ENCODE measurements at places on chromosomes 5 and 9. TPM values are rescaled to one million over a fixed set of nuclear protein-coding genes. Genes with fewer than 3 reads are reported as not detected.

GRCh38 chr5:102670224-102670836 lies 84.8 kb upstream of the PAM start:
- DNase-seq = no peak

GRCh38 chr5:126499853-126500342 lies 76.7 kb downstream of the GRAMD2B start:
- no peak for DNase-seq

The OGN gene
- total RNA-seq = not detected

- DNase-seq = no peak
Measured at GRCh38 chr5:163758283-163758711, 252.9 kb downstream of the MAT2B start.

The PLAC8L1 gene
- total RNA-seq = 1.0 TPM

The SLC23A1 gene
- 1.8 TPM for total RNA-seq

DNA sequence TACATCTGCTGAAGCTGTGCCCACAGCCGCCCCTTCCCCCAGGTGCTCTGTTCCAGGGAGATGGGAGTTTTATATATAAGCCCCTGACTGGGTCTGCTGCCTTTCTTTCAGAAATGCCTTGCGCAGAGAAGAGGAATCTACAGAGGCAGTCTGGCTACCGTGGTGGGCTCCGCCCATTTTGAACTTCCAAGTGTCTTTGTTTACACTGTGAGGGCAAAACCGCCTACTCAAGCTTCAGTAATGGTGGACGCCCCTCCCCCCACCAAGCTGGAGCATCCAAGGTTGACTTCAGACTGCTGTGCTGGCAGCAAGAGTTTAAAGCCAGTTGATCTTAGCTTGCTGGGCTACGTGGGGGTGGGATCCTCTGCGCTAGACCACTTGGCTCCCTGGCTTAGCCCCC lies 41.3 kb downstream of the RANBP17 start:
- no peak for DNase-seq

GRCh38 chr5:65418661-65419060 lies 63.1 kb downstream of the ADAMTS6 start:
- no peak for DNase-seq

DNA sequence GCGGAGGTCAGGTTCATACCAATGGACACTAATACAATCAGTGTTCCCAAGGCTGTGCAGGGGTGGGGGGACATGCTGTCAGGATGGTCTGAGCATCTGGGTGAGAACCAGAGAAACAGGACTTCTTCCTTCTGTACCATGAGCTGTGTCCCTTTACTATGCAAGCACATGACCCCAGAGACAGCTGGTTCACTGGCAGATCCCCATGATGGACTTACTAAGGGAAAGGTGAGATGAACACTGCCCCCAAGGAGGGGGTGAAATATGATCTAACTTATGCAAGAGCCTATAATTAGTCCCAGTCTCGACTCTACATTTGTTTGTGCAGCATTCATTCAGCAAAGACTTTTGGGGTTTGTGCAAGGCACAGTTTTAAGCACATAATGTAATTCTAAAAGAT lies 91.4 kb downstream of the LIFR start:
- DNase-seq = no peak

The SPINK5 gene
- total RNA-seq = not detected

GRCh38 chr5:38595132-38595745 lies 38.8 kb upstream of the LIFR start:
- no peak for DNase-seq

The FTMT gene
- total RNA-seq = not detected

GRCh38 chr9:129218272-129218625 lies 40.2 kb upstream of the IER5L start:
- no peak for DNase-seq

The TYRP1 gene
- total RNA-seq = not detected

GRCh38 chr9:115213818-115214334 lies 95.9 kb upstream of the TNC start:
- no peak for DNase-seq

DNA sequence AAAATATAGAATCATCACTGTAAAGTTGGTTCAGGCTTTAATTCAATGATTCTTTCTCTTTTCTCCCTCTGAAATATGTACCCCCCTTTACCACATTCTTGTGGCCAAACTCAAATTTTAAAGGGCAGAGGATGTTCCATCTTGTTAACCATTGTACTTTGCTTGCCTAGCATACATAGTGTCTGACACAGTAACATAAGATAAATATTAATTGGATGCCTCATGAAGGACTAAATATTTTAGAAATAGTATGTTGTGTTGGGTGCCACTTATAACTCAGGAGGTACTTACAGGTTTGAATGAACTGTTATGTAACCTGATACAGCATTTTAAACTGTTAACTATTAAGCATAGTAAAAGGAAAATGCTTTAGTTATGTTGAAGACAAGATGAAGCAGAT lies 71.5 kb downstream of the NIPBL start:
- DNase-seq = no peak

The DEPDC1B gene
- total RNA-seq = 27.1 TPM

DNA sequence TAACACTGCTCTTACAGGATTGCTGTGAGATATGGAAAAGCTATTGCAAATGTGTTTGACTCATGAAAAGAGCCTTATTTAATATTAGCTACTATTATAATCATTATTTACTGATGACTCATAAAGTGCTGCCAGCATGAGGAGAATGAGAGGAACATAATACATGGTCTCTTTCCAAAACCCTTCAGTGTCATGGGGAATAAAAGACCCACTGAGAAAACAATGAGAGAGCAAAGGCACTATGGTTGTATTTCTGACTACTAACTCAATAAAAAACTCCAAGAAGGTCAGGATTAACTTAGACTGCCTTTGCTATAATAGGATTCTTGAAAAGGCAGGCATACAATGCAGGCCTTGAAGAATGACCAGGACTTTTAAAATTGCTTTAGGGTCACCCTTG lies 633.5 kb downstream of the DTWD2 start:
- no peak for DNase-seq

All from activated naive CD8-positive, alpha-beta T cell treated with anti-CD3 and anti-CD28 coated beads, Interleukin-2, amount 10 ng/mL, durations not matched to agents 7 days and 5 days (primary cell).